ENCODE measurements at places on chromosomes 6 and 20.

DNA sequence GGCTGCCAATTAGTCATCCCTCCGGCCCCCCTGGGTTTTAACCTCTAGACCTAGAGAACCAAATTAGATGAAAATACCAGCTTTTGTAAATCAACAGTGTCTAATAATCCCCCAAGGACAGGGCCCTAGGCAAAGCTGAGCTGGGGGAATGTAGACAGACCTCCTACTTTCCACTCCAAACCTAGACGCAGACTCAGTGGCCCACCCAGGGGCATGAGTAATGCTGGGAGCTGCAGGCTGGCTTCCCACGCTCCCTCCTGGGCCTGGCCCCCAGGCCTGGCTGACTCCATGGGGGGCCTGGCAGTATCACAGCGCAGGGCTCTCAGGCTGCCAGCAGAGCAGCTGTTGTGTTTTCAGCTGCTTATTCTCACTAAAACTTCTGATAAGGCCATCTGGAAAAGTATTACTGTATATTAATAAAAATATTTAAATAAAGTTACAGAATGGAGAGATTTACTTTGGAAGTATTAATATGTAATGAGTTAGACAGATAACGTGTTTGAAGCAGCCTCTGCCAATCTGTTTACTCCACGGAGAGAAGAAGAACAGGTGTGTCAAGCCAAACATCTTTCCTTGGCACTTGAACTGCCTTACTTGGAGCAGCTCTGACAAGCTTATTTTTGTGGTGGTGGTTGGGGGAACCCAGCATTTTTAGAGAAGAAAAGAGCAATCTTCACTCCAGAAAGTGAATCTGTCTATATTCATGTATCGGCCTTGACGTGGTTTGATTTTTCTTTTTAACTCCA lies 144.0 kb upstream of the AGPAT4 start:
- no peak for DNase-seq

DNA sequence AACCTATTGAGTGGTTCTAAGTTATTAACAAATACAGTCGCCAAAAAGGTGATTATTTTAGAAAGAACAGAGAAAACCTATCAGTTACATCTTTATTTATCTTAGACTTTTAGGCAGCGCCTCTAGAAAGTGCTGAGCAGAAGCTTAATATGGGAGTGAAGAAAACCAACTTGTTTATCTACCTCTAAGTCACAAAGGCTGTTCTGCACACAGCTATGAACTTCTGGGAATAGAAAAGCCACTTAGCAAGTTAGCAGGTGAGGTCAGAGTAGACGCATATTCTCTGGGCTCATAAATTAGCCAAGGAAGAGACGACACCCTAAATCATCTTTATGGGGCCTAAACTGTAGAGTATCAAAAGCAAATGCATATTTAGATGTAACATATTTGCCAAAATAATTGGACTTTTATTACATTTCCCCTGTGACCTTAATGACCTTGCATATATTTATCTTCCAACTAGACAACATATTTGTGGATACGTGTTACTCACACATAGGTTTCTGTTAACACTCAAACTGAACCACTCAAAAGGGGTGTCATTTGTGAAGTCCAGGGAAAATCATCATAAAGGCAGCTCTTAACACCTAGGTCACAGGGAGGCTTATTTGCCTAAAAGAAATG lies 267.1 kb downstream of the ADGB start:
- no peak for DNase-seq

DNA sequence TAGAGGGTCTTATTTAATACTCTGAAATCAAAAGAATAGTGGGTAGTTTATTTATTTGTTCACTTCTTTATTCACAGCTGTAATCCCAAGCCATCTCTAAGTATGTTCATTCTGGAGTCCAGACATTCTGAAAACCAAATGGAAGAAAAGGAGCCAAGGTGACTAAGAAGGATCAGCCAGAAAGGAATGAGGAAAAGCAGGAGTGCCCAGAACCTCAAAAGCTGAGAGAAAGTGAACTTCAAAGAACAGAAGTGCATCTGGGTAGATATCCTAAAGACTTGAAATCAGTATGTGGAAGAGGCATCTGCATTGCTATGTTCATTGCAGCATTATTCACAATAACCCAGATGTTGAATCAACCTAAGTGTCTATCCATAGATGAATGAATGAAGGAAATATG lies 94.8 kb downstream of the VIP start:
- no peak for DNase-seq

DNA sequence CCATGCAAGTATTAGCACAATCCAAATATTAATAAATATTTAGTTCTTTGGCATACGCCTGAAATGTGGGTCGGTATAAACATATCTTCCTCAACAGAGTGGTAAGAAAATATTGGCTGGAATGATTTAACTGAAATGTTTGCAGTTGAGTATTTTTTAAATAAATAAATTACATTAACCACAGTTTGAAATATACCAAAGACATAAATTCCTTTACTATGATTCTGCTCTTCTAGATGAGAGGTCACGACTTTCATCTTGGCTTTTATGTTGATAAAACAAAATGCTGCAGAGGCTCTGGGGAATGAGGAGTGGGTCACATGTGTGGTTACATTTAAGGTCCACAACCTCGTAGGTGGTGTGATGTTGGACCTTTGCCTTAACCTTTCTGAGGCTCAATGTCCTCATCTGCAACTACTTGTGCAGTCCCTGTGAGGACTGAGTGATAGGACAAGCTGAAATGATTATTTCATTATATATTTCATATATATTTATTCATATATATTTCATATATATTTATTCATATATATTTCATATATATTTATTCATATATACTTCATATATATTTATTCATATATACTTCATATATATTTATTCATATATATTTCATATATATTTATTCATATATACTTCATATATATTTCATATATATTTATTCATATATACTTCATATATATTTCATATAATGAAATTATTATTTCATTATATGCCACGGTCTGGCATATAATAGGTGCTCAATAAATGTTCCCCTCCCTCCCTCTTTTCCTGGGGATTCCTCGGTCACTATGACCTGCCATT lies 107.4 kb downstream of the SAMD5 start:
- DNase-seq = no peak

- DNase-seq = no peak
These were observed 222.5 kb upstream of the LRFN2 start for GRCh38 chr6:40809627-40810026.

DNA sequence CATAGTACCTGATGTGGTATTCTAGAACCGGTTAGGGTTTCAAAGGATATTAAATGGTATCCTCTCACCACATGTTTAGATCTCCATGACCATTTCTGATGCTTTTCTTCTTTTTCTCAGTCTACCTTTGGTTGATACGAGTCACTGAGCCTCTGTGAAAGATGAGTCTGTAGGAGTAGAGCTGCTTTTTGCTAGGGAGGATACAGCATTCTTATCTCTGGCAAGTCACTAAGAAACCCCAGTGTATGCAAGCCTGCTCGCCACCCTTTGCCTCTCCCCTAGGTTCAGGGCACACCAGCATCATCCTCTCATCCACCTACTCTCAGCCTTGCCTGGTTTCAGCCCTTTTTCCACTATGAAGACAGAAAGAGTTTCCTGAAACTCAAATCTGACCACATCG lies 89.9 kb downstream of the MTFR2 start:
- no peak for DNase-seq

DNA sequence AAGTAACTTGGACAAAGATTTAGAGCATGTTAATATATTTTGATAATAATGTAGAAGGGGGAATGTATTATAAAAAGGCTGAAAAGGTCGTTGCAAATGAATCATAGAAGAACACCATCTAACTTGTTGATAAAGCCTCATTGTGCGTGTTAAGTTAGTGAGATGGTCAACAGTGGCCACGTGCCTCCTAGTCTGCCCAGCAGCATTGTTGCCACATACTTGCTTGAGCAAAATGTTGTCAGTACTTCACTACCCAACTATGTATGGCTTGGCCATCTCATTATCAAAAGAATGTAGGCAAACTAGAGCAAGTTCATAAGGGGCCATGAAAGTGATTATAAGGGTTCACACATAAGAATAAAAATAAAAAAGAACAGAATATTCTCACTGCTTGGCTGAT lies 84.6 kb downstream of the PHACTR1 start:
- DNase-seq = no peak

- no peak for DNase-seq
These were observed 180.8 kb upstream of the PROKR2 start for GRCh38 chr20:5497556-5497955.

DNA sequence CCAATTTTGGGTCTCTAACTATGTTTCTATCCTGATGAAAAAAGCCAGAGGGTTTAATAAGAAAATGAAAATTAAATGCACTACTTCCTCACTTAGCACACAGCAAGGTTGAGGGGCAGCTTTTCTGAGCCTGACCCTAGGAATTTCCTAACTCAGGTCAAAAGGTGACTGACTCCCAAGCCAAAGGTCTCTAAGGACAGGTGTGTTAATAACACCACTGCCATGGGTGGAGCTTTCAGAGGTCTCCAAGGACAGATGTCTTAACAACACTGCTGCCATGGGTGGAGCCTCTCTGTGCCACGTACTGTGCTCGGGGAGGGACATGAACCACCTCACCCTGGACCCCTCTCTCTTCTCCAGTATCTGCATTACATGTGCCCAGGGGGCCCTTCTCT lies 339.2 kb downstream of the PRKN start:
- DNase-seq = no peak

GRCh38 chr20:37350649-37351574 lies 5.0 kb downstream of the SRC start:
- no peak for DNase-seq

DNA sequence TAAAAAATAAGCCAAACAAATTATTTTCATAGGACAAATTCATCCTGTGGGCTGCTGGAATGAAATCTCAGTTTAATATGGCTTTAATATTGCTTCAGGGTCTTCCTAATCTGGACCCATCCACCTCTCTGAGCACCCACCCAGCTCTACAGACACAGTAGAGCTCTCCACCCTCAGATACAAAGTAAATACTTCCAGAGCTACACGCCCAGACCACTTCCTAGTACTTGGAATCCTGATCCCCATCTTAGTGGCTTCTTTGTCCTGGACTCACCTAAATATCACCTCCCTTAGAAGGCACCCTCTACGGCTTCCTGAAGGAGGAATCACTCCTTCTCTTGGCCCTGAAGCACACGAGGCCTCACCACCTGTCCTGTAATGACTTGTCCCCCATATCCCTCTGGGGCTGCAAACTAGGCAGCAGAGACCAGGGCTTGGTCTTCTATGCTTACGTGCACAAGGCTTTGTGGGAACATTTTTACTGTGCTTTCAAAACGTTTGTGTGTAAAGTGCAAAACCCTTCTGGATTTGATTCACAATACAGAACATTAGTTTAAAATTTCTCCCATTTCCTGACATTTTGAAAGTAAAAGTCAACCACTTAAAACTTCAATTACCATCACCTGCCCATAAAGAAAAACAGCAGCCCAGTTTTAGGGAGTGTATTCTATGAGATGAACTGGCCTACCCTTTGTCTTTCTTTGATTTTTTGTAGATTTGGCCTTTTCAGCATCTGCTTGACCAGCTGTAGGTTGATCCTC lies 2.4 kb downstream of the CTCFL start:
- no peak for DNase-seq

DNA sequence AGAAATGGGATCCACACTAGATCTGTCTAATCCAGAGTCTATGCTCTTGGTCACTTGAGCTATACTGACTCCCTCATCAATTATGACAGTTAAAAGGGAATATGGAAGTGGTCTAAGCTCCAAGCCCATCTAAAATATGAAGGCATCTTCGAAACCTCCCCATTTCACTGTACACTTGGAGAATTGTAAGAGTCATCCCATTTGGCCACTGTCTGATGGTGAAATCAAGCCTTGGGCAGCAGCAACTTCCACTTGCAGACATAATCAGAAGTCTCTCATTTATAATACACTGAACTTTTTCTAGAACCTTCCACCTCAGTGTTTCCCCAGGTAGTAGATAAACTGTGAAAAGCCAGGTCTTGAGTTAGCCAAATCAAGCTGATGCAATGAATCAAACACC lies 26.3 kb upstream of the UBR2 start:
- no peak for DNase-seq

- DNase-seq = no peak
These were observed 52.1 kb upstream of the RNF182 start for GRCh38 chr6:13872681-13873080.

DNA sequence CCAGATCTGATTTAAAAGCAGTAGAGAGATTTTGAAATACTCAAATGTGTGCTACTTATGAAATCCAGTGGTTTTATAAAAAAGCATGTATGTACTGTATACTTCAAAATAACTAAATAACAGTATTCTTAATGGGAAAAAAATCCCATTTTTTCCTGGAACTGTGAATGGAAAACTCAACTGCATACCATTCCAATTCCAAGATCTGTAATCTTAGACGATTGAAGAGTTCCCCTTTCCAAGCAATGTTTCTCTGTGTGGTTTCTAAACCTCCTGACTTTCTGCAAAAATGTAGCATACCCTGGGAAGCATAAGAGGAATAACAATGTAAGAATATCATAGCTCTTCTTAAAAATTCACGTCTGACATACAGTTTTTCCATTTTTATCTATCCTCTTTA lies 40.3 kb upstream of the HIVEP2 start:
- DNase-seq = no peak

- no peak for DNase-seq
These were observed 23.8 kb downstream of the ANKS1A start for GRCh38 chr6:34912715-34913464.

DNA sequence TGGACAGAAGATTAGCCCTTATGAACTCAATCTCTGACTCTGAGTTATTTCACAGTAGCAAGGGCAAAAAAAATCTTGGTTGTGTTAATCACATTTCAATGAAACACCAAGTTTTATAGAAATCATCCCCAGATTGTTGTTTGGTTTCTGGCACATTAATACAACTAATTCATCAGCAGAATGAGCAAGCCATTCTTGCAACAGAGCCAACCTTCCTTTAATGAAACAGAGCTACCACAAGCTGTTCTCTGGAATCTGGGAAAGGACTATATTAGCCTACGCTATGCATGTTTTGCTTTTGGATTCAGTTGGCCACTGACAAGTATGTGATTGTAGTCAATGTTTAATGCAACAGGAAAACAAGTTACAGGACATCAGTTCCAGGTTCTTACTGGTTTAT lies 13.8 kb upstream of the POPDC3 start:
- DNase-seq = no peak

- no peak for DNase-seq
These were observed 51.0 kb downstream of the RPS12 start for GRCh38 chr6:132865364-132865763.

- DNase-seq = no peak
These were observed 79.1 kb downstream of the TNFRSF21 start for GRCh38 chr6:47230579-47230978.

All from neural crest cell (in vitro differentiated cells).